ENCODE measurements at places on chromosomes 11 and 22. TPM values are rescaled to one million over a fixed set of nuclear protein-coding genes. Genes with fewer than 3 reads are reported as not detected.

Gene ANO1
- total RNA-seq = 3.7 TPM

Gene CECR2
- 1.1 TPM for total RNA-seq

Gene LAYN
- 16.9 TPM for total RNA-seq

Gene SLC22A25
- total RNA-seq = not detected

Gene SORL1
- 1.7 TPM for total RNA-seq

Gene C11orf97
- not detected for total RNA-seq

Gene GGT1
- total RNA-seq = 3.1 TPM

Gene SULT4A1
- under 0.01 TPM for total RNA-seq

Gene LDHAL6A
- total RNA-seq = not detected

Gene IGF2
- total RNA-seq = 1.7 TPM

Gene TSPAN4
- 109 TPM for total RNA-seq
